Stimulated activated CD4-positive, alpha-beta T cell treated with anti-CD3 and anti-CD28 coated beads, Interleukin-2, amount 100 ng/mL, for 4 hours (primary cell): ENCODE measurements at places on chromosomes 4 and X.

- DNase-seq, result no peak
Measured at GRCh38 chr4:51963841-51964517, 56.2 kb downstream of the LRRC66 start.

DNA sequence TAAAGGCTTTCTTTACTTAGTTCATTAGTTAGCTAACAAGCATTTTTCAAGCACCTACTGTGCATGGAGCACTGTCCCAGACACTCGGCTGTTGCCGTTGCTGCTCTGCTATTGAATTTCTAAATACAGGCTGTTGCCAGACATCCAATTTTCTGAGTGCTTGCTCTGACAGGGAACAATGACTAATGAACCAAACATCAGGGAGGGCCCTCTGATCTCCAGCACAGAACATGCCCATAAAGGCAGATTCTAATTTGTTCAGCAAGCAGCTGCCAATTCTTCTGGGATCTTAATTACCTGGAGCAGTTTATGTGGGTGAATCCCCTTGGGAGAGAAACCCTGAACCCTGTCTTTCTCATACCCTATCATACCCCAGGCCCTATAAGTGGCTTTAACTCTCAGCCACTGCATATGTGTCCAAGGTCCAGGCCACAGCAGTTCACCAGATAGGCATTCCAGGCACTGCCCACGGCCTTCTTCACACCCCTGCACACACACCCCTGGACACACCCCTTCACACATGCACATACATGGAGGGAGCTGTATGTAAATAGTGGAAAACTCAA lies 27.9 kb downstream of the TSC22D3 start:
- no peak for DNase-seq

DNA sequence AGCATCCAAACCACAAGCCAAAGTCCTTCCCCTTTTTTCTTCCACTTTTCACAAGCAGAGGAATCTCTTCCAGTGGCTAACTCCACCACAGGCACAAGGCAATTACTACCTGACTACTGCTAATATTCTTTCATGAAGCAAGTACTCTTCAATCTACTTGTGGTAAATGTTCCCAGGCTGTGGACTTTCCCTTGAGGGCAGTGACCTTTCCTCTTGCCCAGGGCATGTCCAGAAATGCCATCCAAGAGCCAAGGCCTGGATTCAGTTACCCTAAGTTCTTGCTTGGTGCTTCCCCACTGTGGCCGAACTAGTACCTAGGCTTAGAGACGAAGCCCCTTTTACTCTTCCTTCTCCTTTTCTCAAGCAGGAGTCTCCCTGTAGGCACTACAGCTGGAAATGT lies 400.7 kb downstream of the DCAF12L2 start:
- DNase-seq, result no peak

DNA sequence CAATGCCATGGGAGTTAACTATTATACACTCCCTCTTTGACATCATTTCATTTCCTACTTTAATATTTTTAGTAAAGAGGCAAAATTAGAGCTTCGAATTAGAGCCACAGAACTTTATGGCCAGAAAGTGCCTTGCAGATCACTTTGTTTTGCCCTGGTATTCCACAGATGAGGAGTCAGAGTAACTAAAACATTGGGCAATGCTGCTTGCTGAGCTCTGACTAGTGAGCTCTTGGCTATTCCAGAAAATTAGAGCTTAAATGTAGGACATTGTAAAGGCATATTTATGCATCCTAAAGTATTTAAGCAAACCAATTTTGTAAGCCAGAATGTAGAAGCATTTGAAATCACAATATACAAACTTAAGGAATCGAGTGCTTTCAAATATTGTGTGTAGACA lies 6.3 kb upstream of the ZNF827 start:
- DNase-seq, result no peak

GRCh38 chrX:71809886-71810285 lies 46.7 kb downstream of the CXorf49B start:
- no peak for DNase-seq

- no peak for DNase-seq
Measured at GRCh38 chr4:10456260-10456594, 999 bp downstream of the ZNF518B start.

GRCh38 chr4:139005774-139006173 lies 9.8 kb upstream of the NOCT start:
- DNase-seq, result no peak

GRCh38 chrX:130108647-130109428 lies 1.5 kb downstream of the ELF4 start:
- DNase-seq, result no peak

DNA sequence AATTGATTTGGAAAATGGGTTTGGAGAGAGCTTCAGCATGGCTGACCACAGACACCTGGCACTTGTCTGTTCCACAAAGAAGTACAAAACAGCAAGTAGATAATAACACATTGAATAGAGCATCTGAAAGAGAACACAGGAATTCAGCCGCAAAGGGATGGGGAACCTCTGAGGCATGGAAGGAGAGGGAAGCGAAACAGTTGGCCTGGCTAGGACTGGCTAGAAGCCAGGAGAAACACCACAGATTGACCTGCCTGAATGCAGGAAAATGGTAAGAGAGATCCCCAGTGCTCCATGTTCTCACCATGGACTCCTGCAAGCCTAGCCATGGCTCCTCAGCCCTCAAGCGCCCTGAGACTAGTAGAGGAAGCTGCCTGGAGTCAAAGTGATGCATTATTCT lies 169.7 kb upstream of the SH3RF1 start:
- no peak for DNase-seq
